ENCODE measurements at places on chromosomes 7 and 10.

DNA sequence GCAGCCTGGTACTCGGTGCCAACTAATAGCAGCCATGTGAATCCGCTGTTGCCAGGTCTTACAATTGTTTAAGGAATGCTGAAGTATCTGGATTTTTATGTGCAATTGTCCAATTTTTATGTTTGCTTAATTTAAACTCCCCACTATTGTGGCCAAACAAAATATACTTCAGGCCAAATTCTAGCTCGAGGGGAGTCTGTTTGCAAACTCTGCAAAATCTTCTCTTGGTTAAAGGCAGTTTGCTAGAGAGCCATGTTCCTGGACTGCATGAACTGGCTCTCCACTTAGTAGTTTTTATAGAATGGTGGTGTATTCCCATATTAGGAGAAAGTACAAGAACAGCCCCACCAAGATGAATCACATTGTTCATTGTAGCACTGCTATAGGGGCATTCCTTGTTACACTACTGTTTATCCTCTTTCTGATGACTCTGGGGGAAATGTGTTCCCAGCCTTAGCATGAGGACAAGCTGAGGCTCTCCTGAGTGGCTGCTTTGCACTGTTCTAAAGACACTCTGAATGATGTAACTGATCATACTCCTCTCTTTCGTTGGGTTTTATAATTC, 178.0 kb upstream of the GLI3 start:
- DNase-seq: no peak

DNA sequence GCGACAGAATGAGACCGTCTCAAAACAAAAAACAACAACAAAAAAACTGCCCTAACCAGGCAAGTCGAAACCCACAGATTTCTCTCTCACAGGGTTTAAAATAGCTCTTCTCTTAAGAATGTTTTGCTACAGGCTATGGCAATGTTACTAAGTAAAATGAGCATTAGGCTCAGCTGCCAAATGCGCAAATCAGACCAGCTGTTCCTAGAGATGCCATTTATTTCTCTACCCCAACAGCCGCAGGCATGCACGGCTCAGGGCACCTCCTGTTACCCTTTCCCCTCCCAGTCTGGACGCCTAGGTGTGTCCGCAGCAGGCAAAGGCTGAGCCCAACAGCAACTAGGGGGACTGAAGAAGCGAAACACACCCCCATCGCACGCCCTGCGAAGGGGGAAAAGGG, 168.3 kb upstream of the MBL2 start:
- no peak for DNase-seq

DNA sequence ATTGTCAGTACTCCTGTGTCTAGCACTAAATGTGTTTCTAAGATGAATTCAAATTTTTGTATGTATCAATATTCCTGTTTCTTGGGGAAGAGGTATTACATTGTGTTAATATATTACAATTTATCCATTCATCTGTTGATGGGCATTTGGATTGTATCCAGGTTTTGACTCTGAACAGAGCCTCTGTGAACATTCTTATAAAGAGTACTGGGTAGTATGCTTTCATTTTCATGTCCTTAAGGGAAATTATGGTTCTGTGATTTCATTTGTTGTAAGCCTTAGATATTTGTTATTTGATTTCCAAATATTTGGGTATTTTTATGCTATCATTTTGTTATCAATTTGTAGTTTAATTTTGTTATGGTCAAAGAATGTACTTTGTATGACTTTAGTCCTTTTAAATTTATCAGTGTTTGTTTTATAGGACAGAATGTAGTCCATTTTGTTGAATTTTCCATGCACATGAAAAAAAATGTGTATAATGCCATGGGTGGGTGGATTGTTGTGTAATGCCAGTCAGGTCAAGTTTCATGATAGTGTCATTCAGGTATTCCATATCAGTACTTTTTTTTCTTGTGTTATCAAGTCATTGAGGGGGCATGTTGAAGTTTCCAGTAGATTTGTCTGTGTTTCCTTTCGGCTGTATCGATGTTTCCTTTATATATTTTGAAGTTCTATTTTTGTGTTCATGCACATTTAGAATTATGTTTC, 38.4 kb downstream of the STAM start:
- no peak for DNase-seq

- peak; percentile 66 for DNase-seq
Measured at GRCh38 chr10:13371897-13372470, 23.9 kb upstream of the SEPHS1 start.

Measured in PC-9 (cell line).